ENCODE measurements at places on chromosomes 4 and X.

DNA sequence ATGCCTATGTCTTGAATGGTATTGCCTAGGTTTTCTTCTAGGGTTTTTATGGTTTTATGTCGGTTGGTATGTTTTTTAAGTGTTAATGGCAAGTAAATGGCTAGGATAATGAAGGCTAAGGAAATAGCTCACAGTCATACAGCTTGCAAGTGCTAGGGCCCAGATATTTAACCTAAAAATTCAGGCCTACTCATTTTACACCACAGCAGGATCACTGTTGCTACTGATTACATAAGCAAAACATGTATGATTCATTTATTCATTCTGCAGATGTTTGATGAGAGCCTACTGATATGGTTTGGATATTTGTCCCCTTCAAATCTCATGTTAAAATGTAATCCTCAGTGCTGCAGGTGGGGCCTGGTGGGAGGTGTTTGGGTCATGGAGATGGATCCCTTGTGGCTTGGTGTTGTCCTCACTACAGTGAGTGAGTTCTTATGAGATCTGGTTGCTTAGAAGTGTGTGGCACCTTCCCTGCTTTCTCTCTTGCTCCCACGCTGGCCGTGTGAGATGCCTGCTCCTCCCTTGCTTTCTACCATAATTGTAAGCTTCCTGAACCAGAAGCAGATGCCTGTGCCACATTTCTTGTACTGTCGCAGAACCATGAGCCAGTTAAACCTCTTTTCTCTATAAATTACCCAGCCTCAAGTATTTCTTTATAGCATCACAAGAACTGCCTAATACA lies 175.5 kb downstream of the MAPK10 start:
- DNase-seq = peak; percentile 28

- peak; percentile 93 for DNase-seq
These were observed 93.8 kb downstream of the APBB2 start for GRCh38 chr4:41120297-41121217.

DNA sequence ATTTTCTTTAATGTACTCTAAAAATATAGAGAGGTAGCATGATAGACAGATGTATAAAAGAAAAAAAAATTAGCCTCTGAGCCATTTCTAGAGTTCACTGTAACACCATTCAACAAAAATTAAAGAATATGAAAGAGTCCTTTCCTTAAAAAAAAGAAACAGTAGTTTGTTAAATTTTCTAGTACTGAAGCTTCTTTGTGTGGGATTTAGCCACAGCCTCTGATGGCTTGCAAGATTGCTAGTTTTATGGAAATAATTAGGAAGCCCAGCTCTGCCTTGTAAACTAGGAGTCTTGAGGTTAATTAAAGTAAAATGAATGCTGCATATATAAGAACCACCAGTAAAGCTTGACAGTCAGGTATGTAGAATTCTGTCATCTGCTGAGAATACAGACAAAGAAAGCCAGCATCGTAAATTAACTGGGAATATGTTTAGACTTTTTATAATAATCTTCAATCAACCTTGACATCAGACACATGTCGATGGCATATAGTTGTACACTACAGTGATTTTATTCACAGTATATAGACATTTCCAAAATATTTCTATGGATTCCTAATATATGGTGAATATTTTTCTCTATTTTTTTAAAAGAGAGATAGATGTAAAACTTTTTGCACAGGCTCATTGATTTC lies 44.8 kb upstream of the NEIL3 start:
- no peak for DNase-seq

- no peak for DNase-seq
These were observed 53.0 kb upstream of the ATOH1 start for GRCh38 chr4:93775551-93775950.

- peak; percentile 94 for DNase-seq
These were observed 9.4 kb downstream of the CHST7 start for GRCh38 chrX:46582966-46583365.

GRCh38 chr4:77881460-77882295 lies 19.0 kb downstream of the MRPL1 start:
- peak; percentile 17 for DNase-seq

DNA sequence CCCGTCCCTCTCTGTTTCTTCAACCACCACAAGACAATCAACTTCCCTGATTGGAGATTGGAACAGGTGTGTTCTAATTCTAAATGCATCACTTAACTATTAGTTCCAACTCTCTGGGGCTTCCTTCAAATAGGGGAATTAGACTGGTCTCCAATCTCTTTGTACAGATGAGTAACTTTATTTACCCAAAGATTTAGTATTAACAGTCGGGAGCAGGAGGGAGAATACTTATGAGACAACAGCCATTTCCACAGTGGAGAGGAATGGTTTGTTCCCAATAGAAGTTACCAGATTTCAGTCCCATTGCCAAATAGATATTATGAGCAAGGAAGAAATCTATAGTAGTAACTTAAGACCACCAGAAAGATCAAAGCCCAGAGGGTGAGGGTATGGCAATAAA lies 46.2 kb downstream of the CASK start:
- DNase-seq = no peak

- peak; percentile 32 for DNase-seq
These were observed 148.4 kb downstream of the AR start for GRCh38 chrX:67692246-67692645.

DNA sequence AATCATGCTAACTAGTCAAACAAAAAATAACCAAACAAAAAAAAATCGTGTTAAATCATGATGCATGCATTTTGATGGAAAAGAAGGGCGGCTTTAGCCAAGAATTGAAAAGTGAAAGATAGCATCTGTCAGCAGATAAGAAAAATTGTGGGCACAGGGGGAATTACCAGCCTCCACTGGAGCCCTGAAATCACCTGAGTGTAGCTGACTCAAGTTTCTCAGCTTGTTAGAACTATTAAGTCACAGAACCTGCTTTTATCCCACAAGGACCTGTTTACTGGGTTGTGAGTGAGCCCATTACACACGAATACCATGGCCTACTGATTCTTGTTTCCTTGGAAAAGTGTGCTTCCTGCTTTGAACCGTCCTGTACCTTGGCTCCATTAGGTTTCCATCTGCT lies 85.2 kb downstream of the COX18 start:
- DNase-seq = no peak

- DNase-seq = no peak
These were observed 99.8 kb upstream of the GATB start for GRCh38 chr4:151860561-151861093.

- DNase-seq = peak; percentile 17
These were observed 1540.1 kb upstream of the PCDH10 start for GRCh38 chr4:131609039-131609438.

DNA sequence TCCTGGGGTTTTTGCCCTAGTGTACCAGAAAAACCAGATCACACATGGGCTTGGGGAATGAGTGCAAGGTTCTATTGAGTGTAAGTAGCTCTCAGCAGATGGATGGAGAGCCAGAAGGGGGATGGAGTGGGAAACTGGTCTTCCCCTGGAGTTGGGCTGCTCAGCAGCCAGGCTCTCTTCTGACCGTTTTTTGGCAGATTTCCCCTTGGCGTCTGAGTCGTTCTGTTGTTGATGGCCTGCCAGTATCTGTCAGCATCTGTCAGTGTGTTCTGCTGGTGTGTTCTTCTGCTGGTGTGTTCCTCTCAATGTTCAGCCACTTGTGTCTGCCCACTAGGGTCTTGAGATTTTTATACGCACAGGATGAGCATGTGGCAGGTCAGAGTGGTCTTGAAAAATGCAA lies 633.9 kb upstream of the CPEB2 start:
- no peak for DNase-seq

GRCh38 chrX:131917588-131917987 lies 105.5 kb upstream of the STK26 start:
- no peak for DNase-seq

DNA sequence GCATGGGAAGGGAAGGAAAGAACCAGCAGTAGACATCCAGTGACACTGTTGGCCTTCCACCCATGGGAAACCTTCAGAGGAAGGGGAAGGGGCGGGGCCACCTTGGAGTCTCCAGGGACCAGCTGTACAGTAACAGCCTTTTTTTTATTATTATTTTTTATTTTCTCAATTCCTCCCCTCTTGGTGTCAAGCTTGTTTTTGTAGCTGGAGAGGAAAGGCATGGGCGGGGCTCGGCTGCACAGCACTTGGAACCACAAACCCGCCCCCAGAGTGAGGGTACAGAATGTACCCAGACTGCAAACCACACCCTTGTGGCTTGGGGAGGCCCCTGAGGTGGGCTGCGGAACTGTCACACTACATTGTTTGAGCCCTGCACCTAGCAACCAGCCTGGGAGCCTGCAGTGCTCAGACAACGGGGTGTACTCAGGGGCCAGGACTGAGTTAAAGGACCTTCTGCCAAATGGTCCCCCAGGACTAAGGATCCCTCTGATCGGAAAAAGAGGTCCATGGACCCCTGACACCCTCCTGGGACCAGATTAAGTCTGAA lies 45.7 kb downstream of the PRPS1 start:
- DNase-seq = peak; percentile 94

GRCh38 chr4:151675411-151675971 lies 85.3 kb downstream of the GATB start:
- DNase-seq = no peak

DNA sequence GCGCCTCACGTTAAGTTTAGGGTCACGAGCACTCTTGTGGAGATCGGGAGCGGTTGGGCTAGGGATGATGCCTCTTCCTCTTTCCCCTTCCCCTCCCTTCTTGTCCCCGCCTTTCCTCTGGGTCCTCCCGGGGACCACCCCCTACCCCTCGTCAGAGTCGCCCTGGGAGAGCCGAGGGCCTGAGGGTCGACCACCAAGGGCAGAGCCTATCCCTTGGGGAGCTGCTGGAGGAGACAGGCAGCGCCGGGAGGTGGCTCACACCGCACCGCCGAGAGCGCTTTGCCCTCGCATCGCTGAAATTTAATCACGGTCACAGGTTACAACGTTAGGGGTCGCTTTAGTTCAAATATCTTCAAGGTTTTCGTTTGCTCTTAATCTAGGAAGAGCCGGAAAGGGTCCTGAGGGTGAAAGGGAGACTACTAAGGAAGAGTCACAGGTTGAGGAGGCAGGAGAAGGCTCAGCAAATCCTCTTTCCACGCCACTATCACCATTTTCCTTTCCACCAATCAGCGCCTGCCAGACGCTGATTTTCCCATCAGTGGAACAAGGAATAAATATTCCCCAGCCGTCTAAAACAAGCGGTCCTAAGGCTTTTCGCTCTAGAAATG lies 528 bp upstream of the SNCA start:
- peak; percentile 11 for DNase-seq

DNA sequence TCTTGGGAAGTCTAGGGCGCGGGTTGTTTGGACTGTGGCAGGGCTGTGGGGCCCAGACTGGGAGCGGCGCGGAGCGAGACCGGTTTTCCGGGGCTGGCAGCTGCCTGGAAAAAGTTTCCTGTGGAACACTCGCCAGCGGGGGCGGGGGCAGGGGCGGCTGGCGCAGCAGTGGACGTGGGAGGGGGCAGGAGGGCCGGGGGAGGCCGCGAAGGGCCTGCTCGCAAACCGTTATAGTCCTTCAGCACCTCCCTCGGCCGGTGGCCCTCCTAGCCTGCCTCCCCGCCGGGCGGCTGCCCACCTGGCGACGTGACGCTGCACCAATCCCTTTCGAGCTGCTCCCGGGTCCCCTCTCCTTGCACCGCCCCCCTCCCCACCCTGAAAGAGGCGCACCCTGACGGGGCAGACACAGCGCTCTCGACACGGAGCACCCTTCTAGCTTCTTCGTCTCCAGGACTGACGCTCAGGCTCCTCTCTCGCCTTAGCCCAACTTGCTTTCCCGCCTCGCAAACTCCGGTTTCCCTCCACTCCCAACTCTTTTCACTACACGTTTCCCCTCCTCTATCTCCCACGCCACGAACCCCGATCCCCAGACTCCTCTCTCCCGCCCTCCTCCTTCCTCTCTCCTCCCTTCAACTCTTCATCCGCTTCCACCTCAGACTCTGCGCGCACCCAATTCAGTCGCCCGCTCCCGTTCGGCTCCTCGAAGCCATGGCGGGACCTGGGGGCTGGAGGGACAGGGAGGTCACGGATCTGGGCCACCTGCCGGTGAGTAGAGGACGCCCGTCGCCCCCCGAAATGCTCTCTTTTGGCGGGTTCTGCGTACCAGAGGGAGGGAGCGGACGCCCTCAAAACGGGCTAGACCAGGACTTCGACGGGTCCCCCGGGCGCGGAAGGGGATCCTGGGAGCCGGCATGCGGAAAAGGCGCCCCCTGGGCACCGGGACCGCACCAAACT lies at the start of gene NRK:
TSS of gene NRK (plus strand) at position 402 of the 954 bp plus-strand sequence. CDS start at position 709, 307 bp downstream.
- peak; percentile 9 for DNase-seq

- DNase-seq = peak; percentile 79
These were observed 356.5 kb downstream of the PDGFC start for GRCh38 chr4:156615066-156615531.

DNA sequence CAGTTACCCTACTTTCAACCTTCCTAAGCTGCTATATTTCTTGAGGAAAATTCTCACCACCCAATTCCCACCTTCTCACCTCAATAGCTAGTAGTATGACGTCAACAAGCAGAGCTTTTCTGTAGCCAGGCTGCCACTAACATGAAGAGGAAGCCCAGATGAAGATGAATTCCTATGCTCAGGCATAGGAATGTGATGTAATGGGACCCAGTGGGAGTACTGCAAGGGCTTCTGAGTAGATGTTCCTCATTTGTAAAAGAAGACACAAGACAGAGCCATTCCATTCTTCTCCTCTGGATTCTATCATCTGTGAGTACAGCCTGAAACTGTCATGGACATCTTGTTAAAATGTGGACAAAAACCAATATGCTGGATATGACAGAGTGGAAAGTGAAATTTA lies 81.6 kb upstream of the KLF3 start:
- DNase-seq = no peak

DNA sequence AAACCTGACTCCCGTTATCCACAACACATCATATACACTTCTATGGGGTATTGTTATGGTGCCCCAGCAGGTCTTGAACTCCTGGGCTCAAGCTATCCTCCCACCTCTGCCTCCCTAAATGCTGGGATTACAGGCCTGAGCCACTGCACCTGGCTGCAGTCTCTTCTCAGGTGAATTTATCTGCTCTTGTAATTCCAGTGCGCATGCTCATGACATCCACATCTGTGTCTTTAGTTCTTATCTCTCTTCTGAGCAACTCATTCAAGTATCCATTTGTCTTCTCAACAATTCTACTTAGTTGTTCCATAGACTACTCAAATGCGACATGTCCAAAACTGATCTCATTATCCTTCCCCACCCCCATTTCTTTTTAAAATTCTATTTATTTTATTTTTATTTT lies 20.5 kb upstream of the MID2 start:
- DNase-seq = no peak

DNA sequence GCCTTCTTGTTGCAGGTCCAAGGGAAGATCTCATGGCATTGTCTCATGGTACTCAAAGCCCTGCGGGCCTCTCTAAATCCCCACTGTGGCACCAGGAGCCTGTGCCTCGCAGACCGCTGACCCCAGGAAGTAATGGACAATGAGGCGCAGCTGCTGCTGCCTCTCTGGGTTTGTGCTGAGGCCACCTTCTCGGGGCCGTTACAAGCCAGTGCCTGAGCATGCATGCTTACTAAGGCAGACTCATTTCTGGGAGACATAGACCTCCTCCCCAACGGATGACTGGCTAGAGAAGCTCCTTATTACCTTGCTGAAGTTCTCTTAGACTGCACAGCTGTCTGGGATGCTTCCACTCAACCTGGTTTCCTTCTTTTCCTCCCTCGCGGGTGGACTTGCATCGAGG lies 1.3 kb downstream of the BDH2 start:
- peak; percentile 13 for DNase-seq

GRCh38 chr4:148057516-148057915 lies 325.6 kb downstream of the ARHGAP10 start:
- DNase-seq = no peak

GRCh38 chrX:9903146-9903545 lies 64.0 kb upstream of the CLDN34 start:
- DNase-seq = no peak

GRCh38 chr4:10185518-10186227 lies 69.1 kb upstream of the WDR1 start:
- no peak for DNase-seq

GRCh38 chr4:102780476-102781144 lies 19.8 kb upstream of the MANBA start:
- DNase-seq = no peak

Measured in cardiac fibroblast (primary cell).